Stimulated activated CD8-positive, alpha-beta memory T cell treated with anti-CD3 and anti-CD28 coated beads, Interleukin-4, amount 100 ng/mL, for 4 hours (primary cell): ENCODE measurements at places on chromosomes 3 and 15.

GRCh38 chr3:136149667-136150066 is 46.5 kb downstream of the MSL2 start:
- DNase-seq = no peak

DNA sequence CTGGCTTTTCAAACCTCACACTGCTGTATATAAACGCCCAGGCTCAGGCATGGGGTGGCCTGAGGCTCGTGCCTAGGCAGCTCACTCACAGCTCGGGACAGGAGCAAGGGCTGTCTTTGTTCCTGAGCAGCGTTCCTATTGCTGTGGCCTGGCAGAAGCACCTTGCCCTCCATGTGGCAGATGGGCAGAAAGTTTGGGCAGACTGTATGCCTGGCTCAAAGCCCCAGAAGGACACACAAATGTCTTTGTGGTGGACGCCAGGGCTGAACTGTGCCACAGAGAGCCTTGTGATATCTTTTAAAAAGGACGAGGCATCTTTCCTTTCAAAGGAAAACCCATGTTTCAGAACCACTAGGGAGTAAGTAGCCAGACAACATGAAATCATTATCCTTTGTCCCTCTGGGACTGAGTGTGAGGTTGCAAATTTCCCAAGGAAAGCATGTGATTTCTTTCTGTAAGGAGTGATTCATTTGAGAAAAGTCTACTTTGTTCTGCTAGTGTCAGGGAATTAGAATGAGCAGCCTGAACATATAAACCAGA is 29.3 kb upstream of the UBE2E1 start:
- no peak for DNase-seq

DNA sequence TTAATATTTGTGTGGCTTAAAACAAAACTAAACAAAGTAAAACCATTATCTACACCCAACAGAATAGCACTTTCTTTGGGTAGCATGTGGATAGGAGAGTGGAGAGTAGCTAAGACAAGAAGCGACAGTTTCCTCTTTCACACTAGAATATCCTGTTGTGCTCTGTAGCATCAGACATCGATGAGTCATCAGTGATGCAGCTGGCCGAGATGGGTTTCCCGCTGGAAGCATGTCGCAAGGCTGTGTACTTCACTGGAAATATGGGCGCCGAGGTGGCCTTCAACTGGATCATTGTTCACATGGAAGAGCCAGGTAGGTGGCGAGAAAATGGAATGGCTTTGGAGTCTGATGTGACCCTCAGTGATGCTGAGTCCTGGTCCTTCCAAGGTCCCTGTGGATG is 108.1 kb downstream of the USP13 start:
- DNase-seq = no peak

- DNase-seq = no peak
These were observed 177.5 kb upstream of the CGNL1 start for GRCh38 chr15:57198654-57199291.

DNA sequence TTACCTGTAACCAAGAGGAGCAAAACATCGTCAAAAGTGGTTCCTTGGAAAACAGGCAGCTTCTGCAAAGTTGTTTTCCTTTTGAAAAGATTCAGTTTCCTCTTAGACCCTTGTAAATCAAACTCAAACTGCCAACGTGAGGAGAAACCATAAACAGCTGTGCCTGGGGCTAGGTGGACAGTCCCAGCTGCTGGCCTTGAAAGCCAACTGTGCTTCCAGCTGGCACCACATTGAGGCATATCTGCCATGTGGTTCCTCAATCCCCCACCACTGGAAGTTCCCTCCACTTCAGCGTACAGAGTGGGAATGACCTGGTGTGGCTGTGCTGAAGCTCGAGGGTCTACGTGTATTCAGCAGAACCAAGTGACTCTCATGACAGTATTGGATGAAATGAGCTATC is 40.9 kb downstream of the HRH1 start:
- no peak for DNase-seq

DNA sequence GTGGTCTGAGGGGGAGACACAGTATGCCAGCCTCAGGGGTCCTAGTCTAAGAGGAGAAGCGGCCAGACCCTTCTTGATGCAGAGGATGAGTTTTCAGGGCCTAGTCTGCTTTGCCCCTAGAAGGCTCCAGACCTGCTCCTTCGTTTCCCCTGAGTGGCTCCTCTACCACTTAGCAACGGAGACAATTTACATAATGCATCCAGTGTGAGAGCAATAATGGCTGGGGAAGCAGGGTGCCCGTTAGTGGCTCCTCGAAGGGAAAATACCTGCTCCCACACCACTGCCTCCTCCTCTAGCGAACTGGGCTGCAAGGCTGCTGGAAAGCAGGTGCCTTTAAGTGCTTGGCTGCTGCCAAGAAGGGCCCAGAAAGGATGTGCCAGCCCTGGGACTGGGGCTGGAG is 38.9 kb downstream of the CACNA2D2 start:
- DNase-seq = no peak

DNA sequence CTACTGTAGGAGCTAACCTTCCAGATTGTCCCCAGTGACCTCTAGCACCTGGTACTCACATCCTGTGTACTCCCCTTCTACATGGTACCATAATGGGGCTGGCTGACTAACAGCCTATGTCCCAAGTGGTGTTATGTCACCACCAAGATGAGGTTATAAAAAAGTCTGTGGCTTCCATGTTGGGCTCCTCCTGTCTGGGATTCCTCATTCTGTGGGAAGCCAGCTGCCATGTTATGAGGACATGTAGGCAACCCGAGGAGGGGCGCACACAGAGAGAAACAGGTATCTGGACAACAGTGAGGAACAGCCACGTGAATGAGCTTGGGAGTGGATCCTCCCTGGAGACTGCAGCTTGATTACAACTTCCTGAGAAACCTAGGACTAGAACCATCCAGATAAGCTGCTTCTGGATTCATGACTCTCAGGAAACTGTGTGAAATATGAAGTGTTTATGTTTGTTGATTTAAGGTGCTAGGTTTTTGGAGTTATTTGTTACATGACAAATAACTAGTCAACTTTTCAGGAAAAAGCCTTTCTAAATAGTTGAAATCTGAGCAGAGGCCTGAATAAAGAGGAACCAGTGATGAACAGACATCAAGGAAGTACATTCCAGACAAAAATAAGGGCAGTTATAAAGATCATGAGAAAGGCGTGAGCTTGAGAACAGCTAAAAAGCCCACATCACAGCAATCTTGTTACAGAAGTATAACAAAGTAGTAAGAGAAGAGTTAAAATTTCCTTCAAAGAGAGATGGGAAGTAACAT is 21.7 kb downstream of the GOLIM4 start:
- DNase-seq = no peak

DNA sequence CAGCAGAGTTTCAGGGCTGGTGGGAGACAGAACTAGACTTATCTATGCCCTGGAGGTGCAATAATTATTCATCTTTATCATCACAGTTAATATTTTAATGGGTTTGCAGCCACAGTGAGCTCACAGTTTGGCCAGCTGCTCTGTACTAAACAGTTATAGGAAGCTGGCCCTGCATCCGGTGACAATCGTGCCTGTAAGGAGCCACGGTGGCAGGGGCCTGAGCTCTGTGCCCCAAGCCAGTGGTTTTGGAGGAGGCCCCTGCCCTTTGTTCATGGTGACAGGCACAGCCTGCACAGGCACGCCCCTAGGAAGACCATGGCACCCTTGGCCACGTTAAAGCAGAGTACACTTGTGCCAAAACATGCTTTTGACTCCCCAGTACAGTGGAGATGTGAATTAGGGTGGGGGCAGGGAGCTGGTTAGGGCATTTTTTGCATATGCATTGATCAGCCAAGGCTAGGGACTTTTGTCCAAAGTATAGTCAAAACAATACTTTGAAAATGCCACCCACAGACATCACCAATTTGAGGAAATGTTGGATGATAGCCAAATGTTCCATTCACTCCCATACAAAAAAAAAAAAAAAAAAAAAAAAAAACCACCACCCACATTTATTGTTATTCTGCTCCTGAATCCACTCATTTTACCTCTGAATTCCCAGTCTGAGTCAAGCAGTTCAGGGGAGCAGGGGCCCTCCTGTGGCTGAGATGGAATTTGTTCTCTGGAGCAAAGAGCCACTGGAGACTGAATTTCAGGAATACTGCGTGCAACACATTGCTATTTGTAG is 3.4 kb upstream of the RFTN1 start:
- no peak for DNase-seq

DNA sequence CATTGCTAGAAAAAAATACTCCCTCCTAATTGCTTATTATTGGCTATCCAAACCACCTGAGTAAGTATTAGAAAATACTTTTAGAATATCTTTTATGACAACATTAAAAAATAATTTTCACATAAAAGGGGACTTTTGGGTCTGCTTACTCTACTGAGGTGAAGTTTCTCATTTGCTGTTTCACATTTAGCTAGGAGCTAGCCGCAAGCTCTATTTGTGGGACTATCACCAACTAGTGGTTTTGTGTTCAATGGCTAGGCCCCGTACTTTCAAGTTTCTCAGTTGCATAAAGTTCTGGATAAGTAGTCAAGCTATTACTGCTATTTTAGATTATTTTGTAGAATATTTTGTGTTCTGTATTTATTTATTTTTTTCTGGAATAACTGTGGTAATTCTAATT is 244.2 kb upstream of the SLITRK3 start:
- DNase-seq = no peak

GRCh38 chr3:108661699-108662098 is 72.2 kb downstream of the DZIP3 start:
- DNase-seq = no peak

GRCh38 chr3:106839576-106840280 is 537.5 kb upstream of the CCDC54 start:
- no peak for DNase-seq

DNA sequence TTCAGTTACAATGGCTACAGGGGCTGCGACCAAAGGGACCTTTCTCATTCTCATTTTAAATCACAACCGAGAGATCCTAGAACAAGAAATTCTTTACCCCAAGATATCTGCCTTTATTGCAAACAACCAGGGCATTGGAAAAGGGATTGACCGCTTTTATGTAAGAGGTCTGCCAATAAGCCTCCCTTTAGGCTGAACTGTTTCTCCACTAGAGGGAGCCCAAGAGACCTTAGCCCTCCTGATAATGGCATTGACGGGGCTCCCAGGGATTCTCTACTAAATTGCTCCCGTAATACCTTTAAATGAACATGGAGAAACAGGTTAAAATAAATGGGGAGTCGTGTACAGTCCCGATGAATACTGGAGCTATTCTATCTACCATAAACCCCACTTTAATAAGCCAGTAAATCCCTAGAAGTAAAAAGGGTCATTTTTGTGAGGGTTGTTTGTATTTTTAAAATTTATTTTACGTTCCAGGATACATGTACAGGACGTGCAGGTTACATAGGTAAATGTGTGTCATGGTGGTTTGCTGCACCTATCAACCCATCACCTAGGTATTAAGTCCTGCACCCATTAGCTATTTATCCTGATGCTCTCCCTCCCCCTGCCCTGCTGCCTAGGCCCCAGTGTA is 7.5 kb upstream of the IGSF10 start:
- no peak for DNase-seq

GRCh38 chr3:190973771-190974170 is 111.3 kb upstream of the GMNC start:
- DNase-seq = no peak

DNA sequence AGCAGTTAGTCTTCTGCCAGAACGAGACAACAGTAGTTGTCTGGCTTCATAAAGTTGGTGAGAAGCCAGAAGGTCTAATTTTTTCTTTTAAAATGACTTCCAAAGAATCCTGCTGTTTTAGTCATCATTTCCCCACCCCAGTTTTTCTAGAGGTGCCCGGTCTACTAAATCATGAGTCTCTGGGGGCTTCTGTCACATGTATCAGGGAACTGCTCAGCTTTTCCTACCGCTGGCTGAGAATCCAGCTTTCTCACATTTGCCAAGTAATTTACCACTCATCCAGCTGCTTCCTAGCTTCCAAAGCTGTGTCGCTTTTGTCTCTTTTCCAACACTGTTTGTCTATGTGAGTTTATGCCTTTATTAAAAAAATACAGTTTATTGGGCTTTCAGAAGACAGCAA is 183.3 kb downstream of the NSUN3 start:
- no peak for DNase-seq

GRCh38 chr3:27905625-27906024 is 183.5 kb upstream of the EOMES start:
- peak; percentile 27 for DNase-seq

GRCh38 chr15:49860101-49860500 is 239.3 kb downstream of the DTWD1 start:
- no peak for DNase-seq

GRCh38 chr3:127787571-127788365 is 34.5 kb downstream of the MGLL start:
- DNase-seq = no peak

DNA sequence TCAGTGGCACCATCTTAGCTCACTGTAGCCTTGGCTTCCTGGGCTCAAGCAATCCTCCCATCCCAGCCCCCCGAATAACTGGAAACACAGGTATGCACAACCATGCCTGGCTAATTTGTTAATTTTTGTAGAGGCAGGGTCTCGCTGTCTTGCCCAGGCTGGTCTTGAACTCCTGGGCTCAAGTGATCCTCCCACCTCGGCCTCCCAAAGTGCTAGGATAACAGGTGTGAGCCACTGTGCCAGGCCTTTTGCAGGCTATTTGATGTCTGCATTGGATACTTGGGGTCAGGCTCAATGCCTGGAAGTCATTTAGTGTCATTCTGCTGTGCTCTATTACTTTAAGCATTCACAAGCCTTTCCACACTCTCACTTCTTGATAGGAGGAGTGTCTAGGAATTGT is 17.6 kb downstream of the LIMD1 start:
- DNase-seq = no peak

DNA sequence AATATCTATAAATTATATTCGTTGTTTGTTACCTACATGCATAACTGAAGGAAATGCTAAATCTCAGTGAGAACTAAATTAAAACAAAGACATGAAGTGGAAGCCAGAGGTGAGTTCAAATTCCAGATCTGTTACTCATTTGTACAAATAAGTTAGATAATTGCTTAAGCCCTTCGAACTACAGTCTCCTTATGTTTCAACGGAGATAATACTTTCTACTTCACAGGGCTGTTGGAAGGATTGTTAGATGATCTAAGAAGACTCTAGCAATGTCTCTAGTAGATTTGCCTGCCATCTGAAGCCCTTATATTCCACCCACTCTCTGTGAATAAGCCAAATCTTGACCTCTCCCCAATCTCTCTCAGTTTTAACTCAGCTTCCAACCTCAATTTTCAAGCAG is 125.8 kb downstream of the P2RY1 start:
- DNase-seq = no peak

DNA sequence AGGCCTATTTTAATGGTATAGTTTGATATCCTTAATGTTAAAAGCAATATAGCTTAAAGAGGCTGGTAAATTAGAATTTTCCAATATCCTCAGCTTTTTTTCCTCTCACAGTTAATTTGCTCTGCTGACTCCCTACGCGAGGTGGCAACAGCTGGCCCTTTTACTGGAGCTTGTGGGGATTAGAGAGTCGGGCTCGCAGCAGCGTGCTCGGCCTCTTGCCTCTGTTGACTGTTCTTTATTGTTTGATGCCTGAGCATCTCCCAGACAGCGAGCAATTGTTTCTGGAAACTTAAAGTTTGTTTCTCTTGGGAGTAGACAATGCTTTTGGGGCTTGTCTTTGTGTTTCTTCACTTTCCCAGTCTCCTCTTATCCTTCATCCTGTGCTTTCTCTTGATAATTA is 80.8 kb downstream of the OPA1 start:
- no peak for DNase-seq
